ENCODE measurements at places on chromosomes 2 and 18. TPM values are rescaled to one million over a fixed set of nuclear protein-coding genes. Genes with fewer than 3 reads are reported as not detected.

Gene ADCYAP1
- total RNA-seq = not detected

DNA sequence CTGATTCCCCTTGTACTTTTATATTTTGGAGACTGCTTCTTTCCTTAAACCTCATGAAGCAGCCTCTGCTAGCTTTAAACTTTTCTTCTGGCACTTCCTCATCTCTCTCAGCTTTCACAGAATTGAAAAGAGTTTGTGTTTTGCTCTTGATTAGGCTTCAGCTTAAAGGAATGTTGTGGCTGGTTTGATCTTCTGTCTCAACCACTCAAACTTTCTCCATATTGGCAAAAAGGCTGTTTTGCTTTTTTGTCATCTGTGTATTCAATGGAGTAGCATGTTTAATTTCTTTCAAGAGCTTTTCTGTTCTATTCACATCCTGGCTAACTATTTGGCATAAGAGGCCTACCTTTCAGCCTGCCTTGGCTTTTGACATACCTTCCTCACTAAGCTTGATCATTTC is 36.3 kb upstream of the MSTN start:
- no peak for DNase-seq

DNA sequence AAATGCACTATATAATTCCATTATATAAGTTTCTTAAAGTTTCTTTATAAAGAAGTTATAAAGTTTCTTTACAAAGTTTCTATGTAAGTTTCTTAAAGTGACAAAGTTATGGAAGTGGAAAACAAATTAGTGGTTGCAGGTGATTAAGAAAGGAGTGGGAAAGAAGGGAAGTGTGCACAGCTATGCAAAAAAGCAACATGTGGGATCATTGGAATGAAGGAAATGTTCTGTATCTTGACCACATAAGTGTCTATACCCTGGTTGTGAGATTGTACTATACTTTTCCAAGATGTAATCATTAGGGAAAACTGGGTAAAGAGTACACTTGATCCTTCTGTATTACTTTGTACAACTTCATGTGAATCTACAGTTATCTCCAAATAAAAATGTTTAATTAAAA is 1541.1 kb downstream of the LRP1B start:
- DNase-seq = no peak

DNA sequence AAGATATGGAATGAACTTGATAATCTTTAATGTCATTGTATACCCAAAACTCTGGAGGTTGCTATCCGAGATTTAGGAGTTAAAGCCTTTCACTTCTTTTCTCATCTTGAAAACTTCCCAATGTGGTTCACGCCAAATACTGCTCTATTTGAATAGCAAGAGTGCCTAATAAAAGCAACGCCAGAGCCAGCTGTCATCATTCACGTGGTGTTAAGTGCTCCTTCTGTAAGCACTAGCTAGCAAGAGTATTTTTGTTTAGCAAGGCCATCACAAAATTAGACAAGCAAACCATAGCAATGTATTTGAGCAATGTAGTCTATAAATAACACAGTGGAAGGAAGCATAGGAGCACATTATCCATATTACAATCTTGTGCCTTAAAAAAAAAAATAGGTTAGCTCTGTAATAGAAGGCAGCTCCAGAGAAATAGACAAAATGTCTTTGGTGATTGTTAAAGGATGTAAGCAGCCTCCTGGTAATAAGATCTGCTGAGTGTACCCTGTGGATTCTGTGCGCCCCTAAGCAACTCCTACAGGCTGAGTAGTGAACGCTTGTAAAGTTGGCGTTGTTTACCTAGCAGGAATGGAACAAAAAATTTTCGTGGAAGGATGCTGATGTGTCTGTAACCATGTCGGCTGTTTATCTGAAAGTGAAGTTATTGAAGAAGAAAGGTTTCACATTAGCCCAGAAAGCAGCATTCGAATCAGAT is 518.0 kb downstream of the CNTNAP5 start:
- no peak for DNase-seq

Gene RESP18
- total RNA-seq = not detected

- peak; percentile 60 for DNase-seq
Observed at GRCh38 chr2:171160956-171161740, 455 bp upstream of the TLK1 start.

DNA sequence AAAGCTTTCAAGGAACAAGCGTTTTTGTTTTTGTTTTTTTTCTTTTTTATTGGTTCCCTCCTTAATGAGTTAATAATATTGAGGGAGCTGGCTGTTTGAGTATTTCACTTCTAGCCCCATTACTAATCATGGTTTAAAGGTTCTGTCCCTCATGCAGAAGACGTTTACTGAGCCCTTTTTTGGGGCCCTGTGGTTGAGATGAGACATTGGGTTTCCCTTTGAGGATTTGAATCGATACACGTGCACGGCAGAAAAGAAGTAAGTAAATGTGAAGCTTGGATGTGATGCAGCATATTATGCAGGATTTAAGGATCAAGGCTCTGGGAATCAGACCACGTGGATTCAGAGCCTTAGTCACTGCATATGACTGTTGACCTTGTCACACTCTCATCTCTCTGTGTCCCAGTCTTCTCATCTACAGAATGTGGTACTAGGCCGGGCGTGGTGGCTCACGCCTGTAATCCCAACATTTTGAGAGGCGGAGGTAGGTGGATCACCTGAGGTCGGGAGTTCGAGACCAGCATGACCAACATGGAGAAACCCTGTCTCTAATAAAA is 1.0 kb upstream of the CHST10 start:
- DNase-seq = no peak

GRCh38 chr2:200466425-200467418 is 43.1 kb downstream of the KCTD18 start:
- no peak for DNase-seq

DNA sequence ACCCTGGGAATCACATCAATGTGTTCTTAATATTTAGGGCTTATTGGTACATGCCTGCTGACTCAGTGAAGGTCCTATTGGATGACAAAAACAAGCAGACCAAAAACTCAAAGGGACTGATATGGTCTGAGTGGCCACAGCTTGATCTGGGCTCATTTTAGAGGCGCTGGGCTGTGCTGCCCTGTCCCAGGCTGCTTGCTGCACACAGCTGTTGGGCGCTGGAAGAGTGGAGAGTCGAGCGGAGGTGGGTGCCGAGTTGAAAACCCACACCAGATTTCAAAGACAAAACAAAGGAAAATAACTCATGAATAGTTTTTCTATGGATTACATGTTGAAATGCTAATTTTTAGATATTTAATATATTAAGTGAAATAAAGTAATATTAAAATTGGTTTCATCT is 68.5 kb downstream of the LONRF2 start:
- no peak for DNase-seq

Gene RRM2
- 16.2 TPM for total RNA-seq

- no peak for DNase-seq
Observed at GRCh38 chr18:63236921-63237846, 82.4 kb downstream of the BCL2 start.

DNA sequence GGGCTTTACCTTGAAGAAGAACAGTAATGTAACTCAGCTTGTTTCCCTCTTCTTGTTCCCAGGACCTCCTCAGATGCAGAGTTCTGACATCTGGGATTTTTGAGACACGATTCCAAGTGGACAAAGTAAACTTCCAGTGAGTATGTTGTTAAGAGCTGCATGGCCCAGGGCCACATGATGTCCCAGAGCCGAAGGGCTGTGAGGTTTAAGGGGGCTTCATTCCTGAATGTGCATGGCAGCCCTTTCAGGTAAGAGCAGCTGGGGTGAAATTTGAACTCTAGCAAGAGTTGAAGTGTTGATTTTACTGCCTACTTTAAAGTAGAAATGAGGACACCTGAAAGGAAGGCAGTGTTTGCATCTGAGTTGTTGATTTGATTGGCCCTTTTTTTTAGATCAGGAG is 13.3 kb downstream of the CHMP1B start:
- DNase-seq = no peak

- DNase-seq = peak; percentile 47
Observed at GRCh38 chr2:113791697-113792590, 35.5 kb upstream of the SLC35F5 start.

DNA sequence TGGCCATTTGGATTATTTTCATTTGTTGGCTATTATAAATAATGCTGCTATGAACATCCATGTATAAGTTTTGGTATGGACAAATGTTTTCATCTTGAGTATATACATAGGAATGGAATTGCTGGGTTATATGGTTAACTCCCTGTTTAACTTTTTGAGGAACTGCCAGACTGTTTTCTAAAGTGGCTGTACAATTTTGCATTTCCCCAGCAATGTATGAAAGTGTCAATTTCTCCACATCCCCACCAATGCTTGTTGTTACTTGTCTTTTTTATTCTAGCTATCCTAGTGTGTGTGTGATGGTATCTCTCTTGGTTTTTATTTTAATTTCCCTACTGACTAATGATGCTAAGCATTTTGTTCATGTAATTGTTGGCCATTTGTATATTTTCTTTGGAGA is 90.6 kb upstream of the CYP26B1 start:
- peak; percentile 46 for DNase-seq

DNA sequence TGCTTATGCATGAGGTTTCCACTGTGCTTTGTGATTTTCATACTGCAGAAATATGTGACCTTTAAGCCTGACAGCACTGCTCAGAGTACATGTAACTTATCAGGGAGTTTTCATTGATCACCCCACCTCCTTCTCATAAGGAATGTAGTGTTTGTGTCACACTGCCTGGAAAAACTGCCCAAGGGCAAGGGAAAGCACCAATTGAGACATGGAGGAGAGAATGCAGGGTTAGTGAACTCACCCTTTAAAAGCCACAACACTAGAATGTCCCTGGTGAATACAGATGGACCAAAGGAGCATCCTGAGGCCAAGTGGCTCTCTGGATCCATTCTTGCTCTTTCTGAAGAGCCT is 147.2 kb upstream of the SPATS2L start:
- peak; percentile 53 for DNase-seq

Gene SETBP1
- total RNA-seq = 34.7 TPM

- DNase-seq = no peak
Observed at GRCh38 chr2:100936070-100936741, 65.9 kb upstream of the RPL31 start.

Gene KIF5C
- 0.19 TPM for total RNA-seq

Gene ABCG8
- not detected for total RNA-seq

- peak; percentile 45 for DNase-seq
Observed at GRCh38 chr2:121898483-121898882, 143.0 kb downstream of the TSN start.

GRCh38 chr2:226123300-226123699 is 676.3 kb downstream of the IRS1 start:
- peak; percentile 23 for DNase-seq

DNA sequence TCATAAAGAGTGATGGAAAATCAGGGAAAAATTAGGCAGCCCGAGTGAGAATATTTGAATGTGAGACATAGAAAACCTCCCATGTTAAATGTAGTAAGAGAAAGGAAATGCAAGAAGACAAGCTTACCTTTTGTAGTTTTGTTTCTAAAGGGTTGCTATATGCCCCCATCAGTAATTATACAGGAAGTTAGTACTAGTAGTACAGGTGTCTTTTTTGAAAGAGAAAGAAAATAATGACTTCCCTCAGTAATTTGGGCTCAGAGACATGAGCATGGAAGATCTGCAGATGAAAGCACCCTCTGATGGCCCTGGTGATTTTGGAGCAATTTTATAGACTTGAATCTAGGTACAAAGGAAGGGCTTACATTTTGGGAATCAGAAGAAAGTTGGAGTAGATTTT is 80.8 kb downstream of the RHBDD1 start:
- DNase-seq = no peak

DNA sequence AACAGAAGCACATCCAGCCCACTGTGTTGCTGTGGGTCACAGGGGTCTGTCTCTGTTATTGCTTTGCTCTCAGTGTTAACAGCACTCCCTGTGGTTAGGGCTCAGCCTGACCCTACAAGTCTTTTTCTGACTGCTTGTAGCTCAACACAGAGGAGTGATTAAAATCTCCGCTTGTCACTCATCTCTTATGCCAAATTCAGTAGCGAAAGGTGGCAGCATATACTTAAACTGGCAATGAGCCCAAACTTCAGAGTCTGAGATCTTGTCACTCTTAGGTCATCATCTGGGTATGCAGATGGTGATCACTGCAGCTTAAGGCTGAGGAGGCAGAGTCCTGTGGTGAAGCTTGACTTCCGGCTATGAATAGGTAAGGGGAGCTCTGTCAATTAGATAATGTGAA is 63.3 kb upstream of the CSRNP3 start:
- peak; percentile 5 for DNase-seq

Gene THUMPD2
- total RNA-seq = 15.7 TPM

DNA sequence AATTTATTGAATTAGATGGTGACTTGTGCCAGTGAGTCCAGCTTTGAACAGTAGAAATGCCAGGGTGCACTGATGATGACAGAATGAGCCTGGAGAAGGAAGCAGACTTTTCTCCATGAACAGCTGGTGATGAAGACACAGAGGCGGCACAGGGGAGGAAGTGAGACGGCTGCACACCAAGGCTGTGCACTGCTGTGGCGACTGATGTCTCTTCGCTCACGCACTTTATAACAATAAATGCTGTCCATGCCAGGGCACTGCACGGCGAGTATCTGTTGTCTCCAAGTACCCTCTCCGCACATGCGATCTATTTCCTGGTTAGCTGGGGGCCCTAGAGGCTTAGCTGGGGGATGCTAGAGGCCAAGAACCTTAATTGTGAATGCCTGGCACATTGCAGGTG is 175.2 kb downstream of the TMEM200C start:
- no peak for DNase-seq

- peak; percentile 28 for DNase-seq
Observed at GRCh38 chr2:182666674-182667314, 49.3 kb upstream of the DNAJC10 start.

GRCh38 chr18:24494586-24494985 is 34.1 kb downstream of the HRH4 start:
- DNase-seq = no peak

Gene SERPINE2
- 535 TPM for total RNA-seq

DNA sequence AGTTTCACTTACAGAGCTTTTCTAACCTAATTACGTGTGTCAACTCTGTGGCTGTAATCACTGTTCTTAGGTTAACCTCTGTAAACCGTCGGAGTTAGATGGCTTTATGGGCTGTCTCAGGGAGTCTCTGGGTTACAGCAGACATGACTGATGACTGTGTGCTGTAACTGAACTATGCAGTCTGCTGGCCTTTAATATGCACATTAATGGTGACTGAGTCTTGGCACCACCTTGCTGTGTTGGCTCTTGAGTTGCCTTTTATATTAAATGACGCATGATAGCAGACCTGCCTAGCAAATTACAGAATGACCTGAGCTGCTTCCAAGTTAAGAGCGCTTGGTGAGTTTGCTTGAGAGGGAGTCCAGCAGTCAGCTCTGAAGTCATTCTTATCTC is 90.1 kb downstream of the ACKR3 start:
- no peak for DNase-seq

Gene IL1RL1
- not detected for total RNA-seq

Gene ANKRD30BL
- total RNA-seq = not detected

Gene GCG
- total RNA-seq = not detected

All from mammary epithelial cell (primary cell).